HuH-7 (cell line): ENCODE measurements at places on chromosomes 5 and 9.

- DNase-seq = no peak
Measured at GRCh38 chr9:26956860-26957233, 635 bp downstream of the IFT74 start.

DNA sequence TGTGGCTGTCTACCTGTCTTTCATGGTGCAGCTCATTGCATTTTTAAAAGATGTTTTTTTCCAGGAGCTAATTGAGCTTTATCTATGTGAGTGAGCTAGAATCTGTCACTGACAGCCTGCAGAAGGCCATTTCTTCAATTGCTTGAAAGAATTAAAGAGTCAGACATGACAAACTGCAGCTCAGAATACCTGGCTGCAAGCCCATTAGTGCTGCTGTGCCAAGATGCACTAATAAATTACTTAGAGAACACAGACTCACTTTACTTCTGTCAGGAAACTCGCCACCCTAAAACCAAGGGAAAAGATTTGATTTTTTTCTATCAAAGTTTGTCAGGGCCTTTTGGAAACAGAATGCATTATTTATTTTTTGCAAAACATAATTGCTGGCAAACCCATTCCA lies 368.3 kb downstream of the CAAP1 start:
- no peak for DNase-seq

- no peak for DNase-seq
Measured at GRCh38 chr5:79075646-79076426, 6.3 kb downstream of the BHMT2 start.

- DNase-seq = no peak
Measured at GRCh38 chr5:122073018-122073417, 5.0 kb downstream of the LOX start.

GRCh38 chr5:154249826-154250225 lies 59.3 kb downstream of the GALNT10 start:
- DNase-seq = no peak

- no peak for DNase-seq
Measured at GRCh38 chr9:120944434-120944843, 17.8 kb upstream of the TRAF1 start.

- no peak for DNase-seq
Measured at GRCh38 chr5:26518065-26518464, 520.3 kb downstream of the CDH9 start.

DNA sequence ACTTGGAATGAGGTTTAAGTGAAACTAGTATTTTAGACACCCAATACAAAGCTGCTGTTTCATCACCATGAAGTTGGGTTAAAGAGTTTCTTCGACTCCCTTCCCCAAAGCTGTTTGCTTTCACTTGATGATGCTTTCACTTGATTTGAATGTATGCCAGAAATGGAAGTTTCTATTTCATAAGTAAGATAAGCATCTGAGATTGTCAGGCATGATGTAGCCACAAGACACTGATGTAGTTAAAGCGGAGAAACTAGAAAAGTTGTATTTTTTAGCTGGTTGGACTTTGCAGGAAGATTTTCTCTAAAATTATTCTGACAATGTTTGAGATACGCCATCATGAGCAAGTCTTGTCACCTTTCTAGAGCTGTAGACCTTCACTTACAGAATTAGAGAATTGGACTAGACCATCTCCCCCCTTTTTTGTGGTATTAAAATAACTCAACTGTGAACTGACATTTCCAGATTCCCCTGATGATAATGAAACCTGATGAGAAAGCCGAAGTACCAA lies 20.0 kb downstream of the MOCS2 start:
- DNase-seq = no peak

DNA sequence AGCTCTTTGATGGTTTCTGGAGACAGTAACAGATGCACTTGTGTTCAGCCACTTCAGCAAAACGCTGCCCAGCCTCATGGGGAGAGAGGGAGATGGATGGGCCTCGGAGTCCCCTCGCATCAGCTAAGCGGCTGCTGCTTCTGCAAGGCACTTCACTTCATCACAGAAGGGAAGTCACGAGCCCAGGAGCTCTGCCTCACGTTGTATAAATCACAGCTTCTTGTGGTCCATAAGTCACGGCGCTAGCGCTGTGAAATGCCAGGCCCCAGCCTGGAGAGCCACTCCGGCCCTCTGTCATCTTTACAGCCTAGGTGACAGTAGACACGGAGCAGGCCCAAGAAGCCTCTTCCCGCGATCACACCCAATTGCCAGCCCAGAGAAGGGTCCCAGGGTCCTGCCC lies 23.4 kb downstream of the DBH start:
- no peak for DNase-seq

DNA sequence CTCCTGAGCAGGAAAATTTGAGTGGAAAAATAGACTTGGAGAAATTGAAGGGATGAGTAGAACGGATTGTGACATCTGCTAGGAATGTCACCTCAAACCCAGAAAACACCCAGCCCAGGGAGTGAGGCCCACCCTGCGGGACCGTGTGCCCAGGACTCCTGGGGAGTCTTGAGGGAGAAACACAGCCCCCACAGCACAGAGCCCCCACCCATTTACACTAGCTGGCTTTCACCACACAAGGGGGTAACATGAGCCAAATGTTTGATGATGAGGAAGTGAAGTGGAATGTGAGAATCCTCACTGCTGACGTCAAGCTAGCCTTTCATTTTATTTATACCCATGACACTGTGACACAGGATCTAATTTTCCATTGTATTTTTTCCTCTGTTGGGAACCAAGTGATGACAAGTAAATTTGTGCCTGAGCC lies 42.8 kb upstream of the PDE8B start:
- DNase-seq = no peak

DNA sequence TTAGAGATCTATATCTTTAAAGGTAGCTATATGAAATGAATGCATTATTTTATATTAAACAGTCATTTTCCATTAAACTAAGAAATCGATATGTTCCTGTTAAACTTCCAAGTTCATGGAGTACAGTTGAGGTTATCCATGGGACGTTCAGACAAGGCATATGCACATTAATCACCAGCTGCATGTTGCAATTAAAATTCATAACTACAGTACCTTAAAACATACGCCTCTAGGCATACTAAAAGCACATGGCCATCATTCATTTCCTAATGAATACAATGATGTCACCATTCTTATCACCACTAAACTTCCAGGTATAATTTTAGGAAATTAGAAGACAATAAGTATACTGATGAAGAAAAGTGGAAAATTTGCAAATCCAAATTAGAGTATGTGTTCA lies 174.3 kb downstream of the CDH12 start:
- no peak for DNase-seq

GRCh38 chr5:33241802-33242201 lies 199.0 kb upstream of the TARS1 start:
- DNase-seq = no peak

DNA sequence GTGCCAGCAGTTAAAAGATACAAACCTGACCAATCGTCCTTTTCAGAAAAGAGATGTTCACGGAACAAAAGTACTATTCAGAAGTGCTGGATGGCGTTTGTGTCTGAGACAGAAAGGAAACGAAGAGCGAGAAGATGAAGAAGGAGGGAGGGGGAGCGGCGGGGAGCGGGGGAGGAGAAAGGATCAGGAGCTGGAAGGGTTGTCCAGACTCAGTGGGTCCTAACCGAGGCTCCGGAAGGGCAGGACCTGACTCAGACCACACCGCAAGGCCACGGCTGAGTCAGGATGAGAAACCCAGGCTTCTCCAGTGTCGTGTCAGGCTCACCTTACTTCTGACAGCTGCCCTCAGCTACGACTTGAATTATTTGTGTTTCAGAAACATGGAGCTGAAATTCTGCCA lies 46.2 kb downstream of the PAX5 start:
- no peak for DNase-seq

DNA sequence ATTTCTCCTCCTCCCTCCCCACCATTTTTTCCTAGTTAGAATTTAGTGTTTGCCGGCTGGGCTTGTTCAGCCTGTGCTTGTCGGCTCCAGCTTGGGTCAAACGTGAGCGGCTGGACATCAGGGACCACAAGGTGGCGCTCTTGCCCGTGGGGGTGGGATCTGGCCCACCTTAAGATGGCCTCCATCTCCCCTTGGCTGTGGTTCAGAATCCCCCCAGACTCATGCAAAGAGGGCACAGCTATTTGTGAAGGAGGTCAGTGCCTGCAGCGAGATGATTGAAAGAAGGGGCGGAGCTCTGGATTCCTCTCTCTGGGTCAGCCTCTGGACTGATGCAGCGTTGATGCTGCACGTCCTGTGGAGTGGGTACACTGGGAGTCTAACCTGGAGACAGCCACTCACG lies 283.3 kb upstream of the TUT7 start:
- peak; percentile 12 for DNase-seq

DNA sequence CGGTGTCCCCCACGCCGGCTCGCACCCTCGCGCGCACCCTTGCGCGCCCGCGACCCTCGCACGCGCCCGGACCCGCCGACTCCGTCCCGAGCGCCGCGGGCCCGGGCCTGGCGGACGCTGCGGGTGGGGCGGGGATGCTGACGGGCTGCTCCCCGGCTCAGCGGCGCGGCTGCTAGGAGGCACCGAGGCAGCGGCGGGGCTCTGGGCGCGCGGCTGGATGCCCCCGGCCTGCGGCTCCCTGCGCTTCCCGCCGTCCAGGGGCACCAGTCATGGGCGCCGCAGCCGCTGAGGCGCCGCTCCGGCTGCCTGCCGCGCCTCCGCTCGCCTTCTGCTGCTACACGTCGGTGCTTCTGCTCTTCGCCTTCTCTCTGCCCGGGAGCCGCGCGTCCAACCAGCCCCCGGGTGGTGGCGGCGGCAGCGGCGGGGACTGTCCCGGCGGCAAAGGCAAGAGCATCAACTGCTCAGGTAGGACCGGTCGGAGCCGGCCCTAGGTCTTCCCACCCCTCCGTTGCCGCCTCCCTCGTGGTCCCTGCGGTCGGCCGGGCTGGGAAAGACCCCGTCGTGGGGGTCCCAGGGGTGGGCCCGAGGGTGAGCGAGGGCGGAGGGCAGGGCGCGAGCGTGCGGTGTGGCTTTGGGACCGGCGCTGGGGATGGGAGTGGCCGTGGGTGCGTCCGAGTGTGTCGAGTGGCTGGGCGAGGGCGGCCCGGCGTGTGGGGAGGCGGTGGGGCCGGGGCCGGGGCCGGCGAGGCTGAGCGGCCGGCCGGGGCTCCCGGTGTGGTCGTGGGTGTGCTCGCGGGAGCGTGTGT lies 530 bp downstream of the TMEFF1 start:
- peak; percentile 46 for DNase-seq

DNA sequence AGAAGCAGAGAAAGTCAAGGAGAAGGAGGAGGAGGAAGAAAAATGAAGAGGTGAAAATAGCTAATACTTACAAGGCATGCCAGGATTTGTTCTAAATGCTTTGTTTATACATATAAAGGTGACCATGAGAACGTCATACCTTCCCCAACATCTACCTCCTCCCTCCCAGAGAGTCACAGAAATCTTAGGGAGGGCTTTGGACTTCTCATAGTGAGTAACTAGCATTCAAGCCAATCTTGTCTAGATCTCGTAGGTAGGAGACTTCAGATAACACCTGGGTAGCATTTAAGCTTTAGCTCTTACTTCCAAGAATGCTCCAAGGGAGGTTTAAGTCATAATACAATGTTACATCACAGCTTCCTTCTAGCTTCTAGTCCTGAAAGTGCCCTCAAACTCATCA lies 36.5 kb upstream of the GPBP1 start:
- no peak for DNase-seq

DNA sequence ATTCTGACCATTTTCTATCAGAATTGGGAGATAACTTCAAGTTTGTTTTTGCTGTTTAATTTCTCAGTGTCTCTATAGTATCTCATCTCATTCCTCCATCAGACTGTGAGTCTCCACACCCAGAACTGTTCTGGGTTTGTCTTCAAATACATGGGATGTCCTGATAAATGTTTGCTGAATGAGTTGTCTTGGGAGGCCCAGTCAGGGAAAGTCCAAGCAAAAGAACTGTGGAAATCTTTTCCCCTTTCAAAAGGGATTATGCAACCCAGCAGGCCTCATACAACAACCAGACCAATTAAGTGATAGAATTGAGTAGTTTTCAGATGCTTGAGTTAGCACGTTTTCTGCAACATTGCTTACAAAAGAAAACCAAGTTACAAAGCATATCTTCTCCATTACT lies 324.4 kb downstream of the BRINP1 start:
- DNase-seq = no peak

DNA sequence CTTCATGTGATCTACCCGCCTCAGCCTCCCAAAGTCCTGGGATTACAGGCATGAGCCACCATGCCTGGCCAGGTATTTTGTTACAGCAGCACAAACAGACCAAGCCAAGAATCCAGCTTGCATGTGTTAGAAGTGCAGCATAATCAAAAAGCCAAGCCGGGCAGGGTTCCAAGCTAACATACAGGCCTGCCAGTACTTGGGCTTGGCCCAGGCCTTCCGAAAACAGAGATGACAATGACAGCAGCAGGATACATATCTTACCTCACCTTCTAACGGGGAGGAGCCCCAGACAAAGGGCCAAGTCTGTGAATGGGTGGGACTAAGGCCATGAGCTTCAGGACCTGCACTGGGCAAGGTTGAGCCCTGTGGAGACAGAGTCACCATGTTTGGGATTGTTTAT lies 91.4 kb upstream of the ZNF462 start:
- no peak for DNase-seq

DNA sequence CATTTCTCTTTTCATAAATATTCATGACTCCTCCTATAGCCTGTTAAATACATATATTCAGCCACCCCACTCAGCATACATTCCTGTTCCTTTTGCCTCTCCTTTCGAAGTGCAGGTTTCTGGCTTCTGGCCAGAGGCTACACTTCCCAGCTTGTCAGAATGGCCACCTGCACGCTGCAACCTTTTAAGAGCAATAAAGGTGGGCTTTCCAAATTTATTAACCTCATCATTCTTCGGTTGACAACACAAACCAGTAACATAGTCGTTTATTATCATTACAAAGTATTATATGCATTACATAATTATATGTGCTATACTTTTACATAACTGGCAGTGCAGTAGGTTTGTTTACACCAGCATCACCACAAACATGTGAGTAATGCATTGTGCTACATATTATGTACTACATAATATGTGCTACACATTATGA lies 16.5 kb upstream of the TMEM171 start:
- DNase-seq = no peak

- no peak for DNase-seq
Measured at GRCh38 chr9:137630126-137630525, 11.3 kb downstream of the EHMT1 start.

DNA sequence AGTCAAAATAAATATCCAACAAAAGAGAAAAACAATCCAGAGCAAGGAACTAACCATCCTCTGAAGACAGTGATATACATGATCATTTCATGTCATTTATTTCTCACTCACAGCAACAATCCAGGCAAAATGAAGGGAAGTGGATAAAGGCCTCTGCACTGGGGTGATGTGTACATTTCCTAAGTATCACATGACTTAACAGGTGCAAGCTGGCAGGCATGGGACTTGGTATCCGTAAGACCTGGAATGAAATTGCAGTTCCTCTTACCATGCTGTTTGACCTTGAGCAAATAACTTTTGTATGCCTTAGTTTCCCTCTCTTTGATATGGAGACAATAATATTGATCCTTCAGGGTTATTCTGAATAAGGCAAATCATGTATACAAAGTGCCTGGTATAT lies 77.6 kb downstream of the PRLR start:
- DNase-seq = no peak

- DNase-seq = no peak
Measured at GRCh38 chr9:21883642-21884041, 81.2 kb downstream of the MTAP start.

GRCh38 chr5:121841892-121842291 lies 9.8 kb upstream of the FTMT start:
- no peak for DNase-seq
